ENCODE measurements at places on chromosomes 2 and 18.
A peak's percentile ranks its signal among the peaks of the same experiment; 100 is the strongest.

GRCh38 chr2:190947711-190948251, 66.2 kb downstream of the STAT1 start:
- DNase-seq: peak; percentile 45
- peak overlapping the region; percentile 51 for H3K27ac ChIP-seq
- H3K36me3 ChIP-seq: no peaks in the 10 kb centered on the region
- H3K4me1 ChIP-seq: peaks cover 14% of the 10 kb centered on the region

DNA sequence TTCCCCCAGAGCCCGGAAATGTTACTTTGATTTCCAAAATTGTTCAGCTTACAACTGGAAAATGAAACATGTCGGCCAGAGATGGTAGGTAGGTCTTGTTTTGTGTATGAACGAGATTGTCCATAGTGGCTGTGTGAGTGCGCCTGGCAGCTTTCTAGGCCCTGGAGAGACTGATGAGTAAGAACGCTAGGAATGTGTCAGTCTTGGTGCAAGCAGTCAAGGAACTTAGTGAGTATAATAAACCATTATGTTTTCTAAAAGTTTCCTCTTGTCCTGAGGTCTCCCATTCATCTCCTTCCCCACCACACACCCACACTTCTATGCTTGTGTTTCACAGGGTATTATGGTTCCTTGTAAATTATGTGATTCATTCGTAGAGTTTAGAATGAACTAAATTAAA, 234.2 kb downstream of the CDH2 start:
- DNase-seq: no peak
- no peaks in the 10 kb centered on the region for H3K36me3 ChIP-seq
- no peaks in the 10 kb centered on the region for H3K27me3 ChIP-seq
- H3K4me3 ChIP-seq: no peak overlapping the region
- no peaks in the 10 kb centered on the region for H3K4me1 ChIP-seq

- peak overlapping the region; percentile 71 for H3K4me3 ChIP-seq
- H3K27me3 ChIP-seq: peaks cover 94% of the 10 kb centered on the region
- no peaks in the 10 kb centered on the region for H3K36me3 ChIP-seq
- no peak overlapping the region for H3K27ac ChIP-seq
- no peak for DNase-seq
Measured at GRCh38 chr2:118834901-118835745, 12.3 kb downstream of the EN1 start.

DNA sequence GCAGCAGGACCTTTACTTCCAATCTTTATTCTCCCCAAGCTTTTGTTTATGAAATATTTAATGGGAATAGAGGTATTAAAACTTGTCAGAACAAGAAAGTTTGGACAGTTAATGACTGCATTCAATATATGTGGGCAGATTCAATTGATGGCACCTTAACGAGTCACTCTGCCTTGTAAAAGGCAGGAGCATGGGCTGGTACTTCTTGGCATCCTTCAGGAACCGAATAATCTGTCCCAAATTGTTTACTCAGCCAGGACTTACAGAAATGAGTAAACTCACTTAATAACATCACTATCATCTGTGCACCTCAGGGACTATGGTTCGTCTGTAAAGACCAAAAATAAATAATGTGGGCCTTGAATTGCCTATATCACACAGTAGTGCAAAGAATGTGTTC, 1280.3 kb upstream of the TMEFF2 start:
- no peak overlapping the region for H3K4me3 ChIP-seq
- H3K27me3 ChIP-seq: no peaks in the 10 kb centered on the region
- H3K4me1 ChIP-seq: peaks cover 32% of the 10 kb centered on the region
- DNase-seq: no peak
- H3K27ac ChIP-seq: no peak overlapping the region
- no peaks in the 10 kb centered on the region for H3K36me3 ChIP-seq

GRCh38 chr18:21218862-21219261, 23.2 kb upstream of the GREB1L start:
- no peak overlapping the region for H3K4me3 ChIP-seq
- no peak overlapping the region for H3K27ac ChIP-seq
- H3K27me3 ChIP-seq: no peaks in the 10 kb centered on the region
- H3K36me3 ChIP-seq: no peaks in the 10 kb centered on the region
- H3K4me1 ChIP-seq: no peaks in the 10 kb centered on the region

DNA sequence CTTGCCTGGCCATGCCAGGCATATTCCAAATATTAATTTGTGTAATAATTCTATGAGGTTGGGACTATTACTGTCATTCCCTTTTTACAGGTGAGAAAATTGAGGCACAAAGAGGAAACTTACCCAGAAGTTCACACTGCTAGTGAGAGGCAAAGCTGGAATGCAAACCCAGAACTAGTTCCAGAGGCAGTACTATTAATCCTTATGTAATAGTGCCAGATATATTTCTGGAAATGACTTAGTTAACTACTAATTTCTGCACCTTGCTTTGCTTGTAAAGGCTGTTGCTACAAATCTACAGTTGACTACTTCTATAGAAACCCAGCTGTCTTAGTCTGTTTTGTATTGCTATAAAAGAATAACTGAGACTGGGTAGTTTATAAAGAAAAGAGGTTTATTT, 5.3 kb upstream of the CFLAR start:
- no peak overlapping the region for H3K27ac ChIP-seq
- H3K36me3 ChIP-seq: peaks cover 12% of the 10 kb centered on the region
- no peak for DNase-seq
- H3K27me3 ChIP-seq: no peaks in the 10 kb centered on the region
- H3K4me3 ChIP-seq: no peak overlapping the region

- no peaks in the 10 kb centered on the region for H3K27me3 ChIP-seq
- H3K4me1 ChIP-seq: peaks cover 4% of the 10 kb centered on the region
- H3K36me3 ChIP-seq: no peaks in the 10 kb centered on the region
- H3K27ac ChIP-seq: no peak overlapping the region
Measured at GRCh38 chr2:43041661-43042360, 184.6 kb downstream of the ZFP36L2 start.

DNA sequence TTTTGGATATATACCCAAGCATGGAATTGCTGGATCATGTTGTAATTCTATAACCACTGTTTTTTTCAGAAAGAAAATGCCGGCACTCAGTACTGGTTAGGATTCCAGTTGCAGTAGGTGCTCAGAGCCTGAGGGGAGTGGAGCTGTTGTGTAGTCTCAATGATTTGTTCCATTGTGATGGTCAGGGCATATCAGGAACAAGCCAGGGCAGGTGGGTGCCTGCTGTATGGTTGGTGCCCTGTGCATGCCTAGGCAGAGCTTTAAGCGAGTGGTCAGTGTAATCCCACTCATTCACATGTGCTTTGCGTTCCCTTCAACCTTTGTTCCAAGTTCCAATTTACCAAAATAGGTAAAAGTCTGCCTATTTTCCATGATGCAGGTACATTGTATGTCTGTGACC, 100.9 kb downstream of the FHOD3 start:
- no peak for DNase-seq
- H3K27me3 ChIP-seq: peaks cover 12% of the 10 kb centered on the region
- H3K4me1 ChIP-seq: no peaks in the 10 kb centered on the region
- H3K4me3 ChIP-seq: no peak overlapping the region

- no peaks in the 10 kb centered on the region for H3K27me3 ChIP-seq
- DNase-seq: no peak
- no peak overlapping the region for H3K4me3 ChIP-seq
- H3K4me1 ChIP-seq: no peaks in the 10 kb centered on the region
- H3K36me3 ChIP-seq: no peaks in the 10 kb centered on the region
Measured at GRCh38 chr2:124740636-124741035, 715.5 kb downstream of the CNTNAP5 start.

- no peak overlapping the region for H3K27ac ChIP-seq
- DNase-seq: no peak
- H3K36me3 ChIP-seq: no peaks in the 10 kb centered on the region
- no peak overlapping the region for H3K4me3 ChIP-seq
- peaks cover 7% of the 10 kb centered on the region for H3K27me3 ChIP-seq
- H3K4me1 ChIP-seq: no peaks in the 10 kb centered on the region
Measured at GRCh38 chr18:60873708-60874107, 459.5 kb upstream of the CDH20 start.

- DNase-seq: no peak
- H3K36me3 ChIP-seq: no peaks in the 10 kb centered on the region
- H3K4me3 ChIP-seq: no peak overlapping the region
Measured at GRCh38 chr2:198054299-198054698, 249.9 kb downstream of the PLCL1 start.

GRCh38 chr18:62963507-62963906, 248.2 kb downstream of the PHLPP1 start:
- no peak overlapping the region for H3K27ac ChIP-seq
- H3K27me3 ChIP-seq: no peaks in the 10 kb centered on the region
- peaks cover 8% of the 10 kb centered on the region for H3K36me3 ChIP-seq
- no peaks in the 10 kb centered on the region for H3K4me1 ChIP-seq
- DNase-seq: no peak

DNA sequence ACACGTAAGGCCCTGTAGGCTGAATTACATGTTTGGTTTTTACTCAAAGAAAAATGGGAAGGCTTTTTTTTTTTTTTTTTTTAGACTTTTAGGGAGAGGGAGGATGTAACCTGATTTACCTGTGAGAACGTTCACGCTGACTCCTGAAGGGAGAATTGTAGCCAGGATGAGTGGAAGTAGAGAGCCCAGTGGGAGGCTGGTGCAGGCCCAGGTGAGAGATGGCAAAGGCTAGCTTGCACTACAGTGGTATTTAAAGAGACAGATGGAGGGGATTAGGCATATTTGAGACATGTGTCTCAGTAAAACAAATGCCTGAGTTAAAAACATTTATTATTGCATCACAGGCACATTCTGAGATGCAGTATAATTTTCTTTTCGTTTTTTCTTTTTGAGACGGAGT, 107.9 kb downstream of the CCDC85A start:
- H3K27ac ChIP-seq: no peak overlapping the region
- no peaks in the 10 kb centered on the region for H3K36me3 ChIP-seq
- no peak overlapping the region for H3K4me3 ChIP-seq
- DNase-seq: no peak
- H3K4me1 ChIP-seq: no peaks in the 10 kb centered on the region

DNA sequence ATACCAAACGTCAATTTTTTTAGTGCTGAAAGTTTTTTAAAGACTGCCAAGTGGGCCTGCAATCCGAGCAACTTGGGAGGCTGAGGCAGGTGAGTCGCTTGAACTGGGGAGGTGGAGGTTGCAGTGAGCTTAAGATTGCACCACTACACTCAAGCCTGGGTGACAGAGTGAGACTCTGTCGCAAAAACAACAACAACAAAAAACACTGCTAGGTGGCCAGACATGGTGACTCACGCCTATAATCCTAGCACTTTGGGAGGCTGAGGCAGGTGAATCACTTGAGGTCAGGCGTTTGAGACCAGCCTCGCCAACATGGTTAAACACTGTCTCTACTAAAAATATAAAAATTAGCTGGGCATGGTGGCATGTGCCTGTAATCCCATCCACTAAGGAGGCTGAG, 202.8 kb upstream of the COPS8 start:
- DNase-seq: no peak
- H3K27me3 ChIP-seq: peaks cover 6% of the 10 kb centered on the region
- no peaks in the 10 kb centered on the region for H3K36me3 ChIP-seq
- H3K4me3 ChIP-seq: no peak overlapping the region

DNA sequence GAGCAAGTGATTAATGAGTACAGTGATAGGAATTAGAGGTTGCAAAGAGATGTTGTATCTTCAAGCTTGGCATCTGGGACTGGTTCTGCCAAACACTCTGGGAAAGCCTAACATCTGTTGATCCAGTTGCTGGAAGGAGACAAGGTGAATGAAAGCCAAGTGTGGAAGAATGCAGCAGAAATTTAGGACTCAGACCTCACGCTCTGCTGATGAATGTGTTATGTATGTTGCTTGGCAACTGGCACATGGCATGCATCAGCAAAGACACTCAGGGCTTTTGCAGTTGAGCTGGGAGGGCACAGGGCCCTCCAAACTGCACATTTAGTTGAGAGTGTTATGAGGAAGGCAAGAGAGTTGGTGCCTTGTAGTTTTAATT, 105.5 kb downstream of the COLEC12 start:
- H3K4me3 ChIP-seq: no peak overlapping the region
- H3K4me1 ChIP-seq: no peaks in the 10 kb centered on the region
- H3K36me3 ChIP-seq: no peaks in the 10 kb centered on the region
- no peaks in the 10 kb centered on the region for H3K27me3 ChIP-seq

GRCh38 chr18:33826151-33826550, 248.1 kb downstream of the ASXL3 start:
- H3K27me3 ChIP-seq: peaks cover under 1% of the 10 kb centered on the region
- no peak for DNase-seq
- H3K36me3 ChIP-seq: peaks cover 2% of the 10 kb centered on the region
- no peak overlapping the region for H3K4me3 ChIP-seq
- H3K27ac ChIP-seq: no peak overlapping the region
- H3K4me1 ChIP-seq: no peaks in the 10 kb centered on the region

- no peaks in the 10 kb centered on the region for H3K4me1 ChIP-seq
- no peak overlapping the region for H3K27ac ChIP-seq
- H3K27me3 ChIP-seq: peaks cover 10% of the 10 kb centered on the region
- no peaks in the 10 kb centered on the region for H3K36me3 ChIP-seq
- no peak for DNase-seq
Measured at GRCh38 chr18:75472906-75473305, 45.4 kb upstream of the SMIM21 start.

- H3K4me1 ChIP-seq: peaks cover 5% of the 10 kb centered on the region
- DNase-seq: no peak
- no peak overlapping the region for H3K4me3 ChIP-seq
Measured at GRCh38 chr2:223744580-223744979, 92.8 kb downstream of the AP1S3 start.

GRCh38 chr2:15823459-15824396, 116.6 kb upstream of the MYCN start:
- no peak overlapping the region for H3K27ac ChIP-seq
- no peak for DNase-seq
- no peaks in the 10 kb centered on the region for H3K36me3 ChIP-seq
- no peak overlapping the region for H3K4me3 ChIP-seq
- no peaks in the 10 kb centered on the region for H3K4me1 ChIP-seq
- no peaks in the 10 kb centered on the region for H3K27me3 ChIP-seq
